ENCODE measurements at places on chromosomes 16 and 17. TPM values are rescaled to one million over a fixed set of nuclear protein-coding genes. Genes with fewer than 3 reads are reported as not detected.

BCL7C gene
- 61.9 TPM for polyA plus RNA-seq

DNA sequence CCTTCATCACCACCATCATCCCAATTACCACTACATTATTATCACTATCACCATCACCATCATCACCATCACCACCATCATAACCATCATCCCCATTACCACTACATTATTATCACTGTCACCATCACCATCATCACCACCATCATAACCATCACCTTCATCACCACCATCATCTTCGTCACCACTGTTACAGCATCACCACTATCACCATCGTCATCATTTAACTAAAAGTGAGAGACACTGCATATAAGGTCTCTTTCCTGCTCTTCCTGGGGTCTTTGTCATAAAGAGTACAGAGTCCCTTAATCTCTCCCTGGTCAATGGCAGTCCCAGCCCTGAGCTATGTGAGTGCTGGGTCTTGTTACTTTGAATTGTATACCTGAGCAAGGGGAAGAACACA, 133.5 kb downstream of the CMIP start:
- no peak overlapping the region for H3K27ac ChIP-seq
- peaks cover 3% of the 10 kb centered on the region for H3K4me1 ChIP-seq
- no peak overlapping the region for H3K4me3 ChIP-seq
- H3K36me3 ChIP-seq, result peaks cover 3% of the 10 kb centered on the region

GRCh38 chr17:41547921-41548843, 20.1 kb upstream of the KRT19 start:
- H3K27me3 ChIP-seq, result no peaks in the 10 kb centered on the region
- no peak overlapping the region for H3K4me3 ChIP-seq
- DNase-seq, result peak; percentile 54
- H3K4me1 ChIP-seq, result peaks cover 34% of the 10 kb centered on the region
- H3K27ac ChIP-seq, result no peak overlapping the region

GRCh38 chr17:17849845-17850373, 13.1 kb upstream of the SREBF1 start:
- DNase-seq, result peak; percentile 92
- H3K4me1 ChIP-seq, result peaks cover 40% of the 10 kb centered on the region
- H3K36me3 ChIP-seq, result no peaks in the 10 kb centered on the region
- no peak overlapping the region for H3K4me3 ChIP-seq

DNA sequence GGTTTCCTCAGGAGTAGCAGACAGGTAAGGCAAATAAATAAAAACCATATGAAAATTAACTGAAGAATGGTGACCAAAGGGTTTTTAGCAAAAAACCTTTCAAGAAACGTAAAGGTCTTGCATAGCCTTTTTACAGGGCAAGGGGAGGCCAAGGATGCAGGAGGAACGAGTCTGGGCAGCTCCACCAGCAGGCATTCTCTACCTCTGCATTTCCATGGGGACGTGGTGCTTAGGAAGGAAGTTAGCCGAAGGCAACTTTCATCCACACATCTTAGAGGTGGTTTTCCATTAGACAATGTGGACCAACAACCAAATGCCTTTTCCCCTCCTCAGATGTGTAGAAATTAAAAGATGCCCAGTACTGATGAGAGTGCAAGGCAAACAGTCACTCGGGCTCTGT, 20.7 kb downstream of the TOM1L2 start:
- no peak overlapping the region for H3K4me3 ChIP-seq
- H3K36me3 ChIP-seq, result no peaks in the 10 kb centered on the region
- no peaks in the 10 kb centered on the region for H3K27me3 ChIP-seq

Measured in K562 (cell line).